ENCODE measurements at places on chromosomes 3 and 15.
A peak's percentile ranks its signal among the peaks of the same experiment; 100 is the strongest.

DNA sequence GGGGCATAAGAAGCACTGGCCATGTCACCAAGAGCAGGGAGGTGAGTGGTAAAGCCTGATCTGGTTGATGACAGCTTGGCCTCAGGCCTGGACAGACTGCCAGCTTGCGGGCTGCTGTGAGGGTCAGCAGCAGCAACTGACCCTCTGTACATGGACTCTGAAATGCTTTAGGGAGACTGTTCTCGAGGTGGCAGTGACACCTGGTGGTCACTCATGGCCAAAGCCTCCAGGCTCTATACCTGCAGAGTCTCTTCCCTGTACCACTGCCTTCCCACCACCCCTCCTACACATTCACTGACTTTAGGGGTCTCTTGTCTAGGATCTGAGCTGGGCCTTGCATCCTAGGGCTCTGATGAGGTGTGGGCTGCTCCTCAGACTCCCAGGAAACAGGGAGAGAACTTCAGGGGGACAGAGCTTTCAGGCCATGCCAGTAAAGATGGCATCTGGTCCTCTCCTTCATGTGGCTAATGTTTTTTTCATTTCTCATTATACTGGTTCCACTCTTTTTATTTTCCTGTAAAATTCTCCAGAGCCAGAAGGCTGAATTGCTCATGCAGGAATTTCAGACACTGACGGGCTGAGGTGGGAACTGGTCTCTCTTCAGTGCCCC lies 17.2 kb upstream of the TIMP4 start:
- peak; percentile 69 for DNase-seq

DNA sequence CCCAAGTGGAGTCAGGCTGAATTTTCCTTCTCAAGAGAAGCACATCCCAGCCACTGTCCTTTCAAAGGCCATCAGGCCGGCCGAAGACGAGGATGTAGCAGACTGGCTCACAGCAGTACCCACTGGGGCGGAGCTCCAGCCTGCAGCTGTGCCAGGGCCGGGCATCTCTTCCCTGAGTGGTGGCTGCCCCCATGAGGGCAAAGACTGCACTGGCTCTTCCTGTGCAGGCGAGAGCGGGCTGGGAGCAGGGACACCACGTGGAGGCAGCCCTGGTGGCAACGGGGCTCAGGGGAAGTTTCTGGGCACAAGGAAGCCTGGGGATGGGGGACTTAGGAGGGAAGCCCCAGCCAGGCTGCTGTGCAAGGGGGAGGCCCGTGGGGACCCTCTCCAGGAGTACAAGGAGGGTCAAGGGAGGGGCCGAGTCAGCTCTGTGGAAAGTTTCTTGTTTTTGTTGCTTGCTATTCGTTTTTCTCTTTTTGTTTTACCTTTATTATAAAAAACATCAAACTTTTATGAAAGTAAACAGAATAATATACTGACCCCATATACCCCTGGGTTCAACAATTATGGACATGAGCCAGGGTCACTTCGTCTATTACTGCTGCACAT lies 66.1 kb downstream of the RPN1 start:
- DNase-seq = peak; percentile 35

DNA sequence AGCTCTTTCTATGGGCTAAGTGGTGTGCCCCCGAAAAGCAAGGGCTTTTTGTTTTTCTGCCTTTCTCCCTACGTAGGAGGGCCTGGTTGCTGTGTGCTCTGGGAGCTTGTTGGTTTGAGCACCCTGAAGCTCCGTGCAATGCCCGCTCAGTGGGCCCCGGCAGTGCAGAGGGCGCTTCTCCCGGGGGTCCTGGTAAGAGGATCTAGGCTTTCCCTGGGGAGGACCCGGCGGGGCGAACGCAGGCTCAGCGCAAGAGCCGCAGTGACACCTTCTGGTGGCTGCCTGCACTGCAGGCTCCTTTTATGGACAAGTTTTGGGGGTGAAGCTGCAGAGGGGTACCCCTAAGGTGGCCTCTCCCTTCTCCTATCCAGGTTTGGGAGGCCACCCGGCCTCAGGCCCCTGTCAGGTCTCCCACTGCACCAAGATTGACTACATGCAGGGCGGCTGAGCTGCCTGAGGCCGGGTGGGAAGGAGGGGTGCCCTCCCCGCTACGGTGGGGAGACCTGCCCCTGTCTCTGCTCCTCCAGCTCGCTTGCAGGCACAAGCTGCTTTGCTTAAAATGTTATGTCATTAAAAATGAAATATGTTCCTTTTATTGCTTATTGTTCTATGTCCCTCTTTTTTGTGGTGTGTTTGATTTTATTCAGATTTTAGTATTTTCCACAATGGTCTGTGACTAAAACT lies 387.9 kb downstream of the GABRG3 start:
- peak; percentile 7 for DNase-seq

DNA sequence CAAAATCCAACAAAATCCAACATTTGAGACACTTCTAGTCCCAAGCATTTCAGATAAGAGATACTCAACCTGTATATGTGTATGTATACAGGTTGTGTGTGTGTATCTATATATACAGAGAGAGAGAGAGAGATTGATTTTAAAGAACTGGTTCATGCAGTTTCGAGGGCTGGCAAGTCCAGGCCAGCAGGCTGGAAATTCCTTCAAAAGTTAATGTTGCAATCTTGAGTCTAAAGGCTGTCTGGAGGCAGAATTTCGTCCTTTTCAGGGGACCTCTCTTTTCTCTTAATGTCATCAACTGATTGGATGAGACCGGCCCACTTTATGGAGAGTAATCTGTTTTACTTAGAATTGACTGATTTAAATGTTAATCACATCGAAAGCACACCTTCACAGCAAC lies 199.6 kb upstream of the IL12A start:
- DNase-seq = no peak

DNA sequence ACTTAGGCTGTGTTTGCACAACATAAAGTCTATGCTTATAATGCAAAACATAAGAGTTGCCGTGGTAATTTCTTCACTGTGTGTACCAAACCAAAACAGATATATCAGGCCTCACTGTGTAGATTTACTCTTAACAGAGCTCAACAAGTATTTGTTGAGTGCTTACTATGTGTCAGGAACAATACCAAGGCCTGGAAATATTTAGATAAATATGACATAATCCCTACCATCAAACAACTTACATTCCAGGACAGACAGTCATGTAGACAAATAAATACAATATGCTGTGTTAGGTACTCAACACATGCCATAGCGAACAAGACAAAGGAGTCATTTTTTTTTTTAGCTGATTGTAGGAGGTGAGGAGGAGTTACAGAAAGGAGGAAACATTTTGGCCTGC lies 554.0 kb downstream of the NSUN3 start:
- DNase-seq = no peak
